ENCODE measurements at places on chromosomes 1 and 21.

DNA sequence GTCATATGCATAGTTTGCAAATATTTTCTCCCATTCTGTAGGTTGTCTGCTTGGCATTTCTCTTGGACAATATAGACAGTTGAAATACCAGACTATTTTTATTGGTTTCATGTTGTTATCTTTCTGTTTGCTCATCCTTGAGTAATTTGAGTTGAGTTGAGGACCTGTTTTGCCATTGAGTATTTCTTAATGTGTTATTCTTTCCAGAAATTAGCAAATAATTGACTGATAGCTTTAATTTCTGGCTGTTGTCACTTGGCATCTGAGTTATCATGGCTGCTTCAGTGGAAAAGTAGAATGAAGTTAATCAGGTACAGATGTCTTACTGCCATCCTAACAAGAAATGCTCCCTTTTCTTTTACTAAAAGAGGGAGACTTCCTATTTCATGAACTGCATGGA, 264.8 kb upstream of the DUSP10 start:
- DNase-seq = no peak

GRCh38 chr1:197595304-197595904, 179.9 kb downstream of the DENND1B start:
- DNase-seq = no peak

DNA sequence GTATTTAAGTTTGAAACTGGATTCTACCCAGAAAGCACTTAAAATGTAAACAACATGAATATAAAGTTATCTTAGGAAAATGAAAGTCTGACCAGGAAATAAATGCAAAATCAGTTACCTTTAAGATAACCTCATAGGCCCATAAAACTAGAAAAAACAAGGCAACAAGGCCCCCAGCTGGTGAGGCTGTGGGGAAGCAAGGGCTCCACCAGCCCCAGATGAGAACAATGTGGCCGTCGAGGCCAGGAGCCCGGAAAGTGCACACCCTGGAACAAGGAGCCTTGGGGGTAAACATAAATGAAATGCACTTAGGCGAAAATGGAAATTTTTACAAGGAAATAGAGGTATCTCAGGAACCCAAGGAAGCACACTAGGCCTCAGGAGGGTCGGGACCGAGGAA, 37.9 kb upstream of the BMP8B start:
- no peak for DNase-seq

DNA sequence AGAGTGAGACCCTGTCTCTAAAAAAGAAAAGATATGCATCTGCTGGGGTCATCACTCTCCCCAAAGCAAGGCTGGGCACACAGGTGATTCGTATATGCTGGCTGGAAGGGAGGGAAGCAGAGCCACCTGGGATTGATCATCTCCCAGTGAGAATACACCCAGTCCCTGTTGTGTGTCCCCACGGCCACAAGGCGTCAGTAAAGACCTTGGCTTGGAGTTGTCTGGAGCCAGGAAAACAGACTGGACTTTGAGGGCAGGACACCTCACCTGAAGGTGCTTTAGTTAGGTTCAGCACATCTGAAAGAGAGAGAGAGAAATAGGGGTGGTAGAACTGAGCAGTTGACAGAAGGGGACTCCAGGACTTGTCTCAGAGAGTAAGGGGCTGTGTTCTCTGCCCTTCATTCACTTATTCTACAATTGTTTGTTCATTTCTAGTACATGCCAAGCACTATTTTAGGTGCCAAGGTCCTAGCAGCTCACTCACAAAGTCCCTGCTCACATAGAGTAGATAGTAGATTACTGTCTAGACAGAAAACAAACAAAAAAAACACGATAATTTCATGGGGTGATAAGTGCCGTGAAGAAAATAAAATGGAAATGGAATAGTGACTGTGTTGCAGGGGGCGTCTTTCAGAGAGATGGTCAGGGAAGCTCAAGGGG, 13.5 kb downstream of the CITED4 start:
- DNase-seq = no peak

GRCh38 chr1:220803401-220804201, 16.9 kb downstream of the MTARC1 start:
- no peak for DNase-seq

DNA sequence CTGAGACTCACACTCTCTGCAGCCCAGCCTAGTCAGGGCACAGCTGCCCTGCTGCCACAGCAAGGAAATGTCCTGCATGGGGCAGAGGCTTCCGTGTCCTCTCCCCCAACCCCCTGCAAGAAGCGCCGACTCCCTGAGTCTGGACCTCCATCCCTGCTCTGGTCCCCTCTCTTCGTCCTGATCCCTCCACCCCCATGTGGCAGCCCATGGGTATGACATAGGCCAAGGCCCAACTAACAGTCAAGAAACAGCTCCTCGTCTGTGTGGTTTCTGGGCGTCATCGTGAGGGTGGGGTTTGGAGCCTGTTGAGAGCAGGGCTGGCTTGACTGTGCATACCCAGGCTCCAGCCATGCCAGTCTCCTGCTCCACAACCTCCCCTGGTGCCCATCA, 19.5 kb downstream of the FAAH start:
- no peak for DNase-seq

DNA sequence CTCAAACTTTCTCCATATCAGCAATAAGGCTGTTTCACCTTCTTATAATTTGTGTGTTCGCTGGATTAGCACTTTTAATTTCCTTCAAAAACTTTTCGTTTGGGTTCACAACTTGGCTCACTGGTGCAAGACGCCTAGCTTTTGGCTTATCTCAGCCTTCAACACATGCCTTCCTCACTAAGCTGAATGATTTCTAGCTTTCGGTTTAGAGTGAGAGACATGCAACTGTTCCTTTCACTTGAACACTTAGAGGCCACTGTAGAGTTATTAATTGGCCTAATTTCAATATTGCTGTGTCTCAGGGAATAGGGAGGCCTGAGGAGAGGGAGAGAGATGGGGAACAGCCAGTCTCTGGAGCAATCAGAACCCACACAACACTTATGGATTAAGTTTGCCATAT, 41.2 kb upstream of the IFNLR1 start:
- no peak for DNase-seq

GRCh38 chr1:89312572-89312971, 39.9 kb upstream of the GBP5 start:
- no peak for DNase-seq

DNA sequence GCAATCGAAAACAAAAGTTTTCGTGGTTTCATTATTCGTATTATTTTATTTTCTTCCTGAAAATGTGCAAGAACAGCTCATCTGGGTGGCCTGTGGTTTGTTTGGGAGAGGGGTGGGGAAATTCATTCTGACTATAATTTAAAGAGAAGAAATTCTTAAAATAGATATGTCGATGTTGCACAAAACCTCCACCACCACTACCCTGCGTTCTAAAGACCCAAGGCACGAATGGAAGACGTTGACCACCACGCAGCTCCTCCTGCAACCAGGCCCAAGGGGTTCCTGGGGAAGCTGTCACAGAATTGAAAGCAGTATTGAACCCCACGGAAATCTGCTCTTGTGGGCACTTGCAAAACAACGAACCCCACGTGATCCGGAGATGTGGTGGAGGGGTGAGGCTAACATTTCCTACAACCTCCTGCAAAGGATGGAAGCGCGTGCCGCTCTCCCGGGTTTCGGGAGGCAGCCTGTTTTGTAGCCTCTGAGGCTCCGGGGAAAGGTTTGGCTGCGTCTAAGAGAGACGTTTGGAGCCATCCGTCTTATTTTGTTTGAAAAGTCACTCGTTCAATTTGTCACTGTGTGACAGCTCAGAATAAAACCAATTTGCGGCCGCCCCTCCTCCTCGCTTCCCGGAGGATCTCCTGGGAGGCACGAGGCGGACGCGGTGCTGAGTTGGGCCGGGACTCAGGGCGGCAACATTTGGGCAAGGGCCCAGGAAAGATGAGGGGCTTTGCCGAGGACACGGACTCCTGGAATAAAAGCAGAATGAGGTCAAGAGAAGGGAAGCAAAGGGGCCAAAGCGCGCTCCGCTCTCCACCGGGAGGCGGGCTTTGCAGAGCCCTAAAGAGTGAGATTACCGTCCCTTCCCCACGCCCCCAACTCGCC, 810 bp upstream of the HLX start:
- peak; percentile 80 for DNase-seq

GRCh38 chr1:51945591-51945990, 44.9 kb downstream of the RAB3B start:
- no peak for DNase-seq

- peak; percentile 55 for DNase-seq
Observed at GRCh38 chr21:45386336-45386727, 18.6 kb upstream of the COL18A1 start.

- DNase-seq = peak; percentile 77
Observed at GRCh38 chr1:9413877-9414213, 121.2 kb downstream of the SPSB1 start.

GRCh38 chr1:228935855-228936727, 200.8 kb downstream of the RHOU start:
- DNase-seq = no peak

DNA sequence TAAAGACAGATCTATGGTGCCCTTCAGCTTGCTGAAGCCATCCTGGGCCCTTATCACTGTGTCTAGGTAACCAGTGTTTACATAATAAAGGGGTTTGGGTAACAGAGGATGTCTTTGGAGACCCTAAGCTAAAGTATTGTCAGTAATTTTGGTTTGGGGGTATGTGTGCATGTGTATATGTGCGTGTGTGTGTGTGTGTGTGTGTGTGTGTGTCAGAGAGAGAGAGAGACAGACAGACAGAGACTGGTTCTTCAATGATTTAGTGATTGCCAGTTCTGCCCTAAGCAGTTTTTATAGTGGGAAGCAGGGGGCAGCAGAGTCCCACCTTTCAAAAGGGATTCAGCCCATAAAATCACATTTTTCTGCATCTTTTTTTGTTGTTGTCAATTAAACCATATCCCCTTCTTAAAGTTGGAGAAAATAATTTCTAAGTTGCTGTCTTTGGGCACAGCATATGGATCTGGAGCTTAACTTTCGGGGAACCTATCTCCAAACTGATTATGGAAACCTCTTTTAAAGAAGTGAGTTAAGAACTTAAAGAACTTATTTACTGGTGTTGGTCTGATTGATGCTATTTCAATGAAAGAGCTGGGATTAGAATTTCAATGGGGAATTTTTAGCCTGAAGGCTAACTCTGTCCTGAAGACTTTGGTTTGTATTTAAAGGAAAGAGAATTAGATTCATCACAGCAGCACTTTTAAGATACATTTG, 51.1 kb downstream of the ZNF326 start:
- DNase-seq = no peak

DNA sequence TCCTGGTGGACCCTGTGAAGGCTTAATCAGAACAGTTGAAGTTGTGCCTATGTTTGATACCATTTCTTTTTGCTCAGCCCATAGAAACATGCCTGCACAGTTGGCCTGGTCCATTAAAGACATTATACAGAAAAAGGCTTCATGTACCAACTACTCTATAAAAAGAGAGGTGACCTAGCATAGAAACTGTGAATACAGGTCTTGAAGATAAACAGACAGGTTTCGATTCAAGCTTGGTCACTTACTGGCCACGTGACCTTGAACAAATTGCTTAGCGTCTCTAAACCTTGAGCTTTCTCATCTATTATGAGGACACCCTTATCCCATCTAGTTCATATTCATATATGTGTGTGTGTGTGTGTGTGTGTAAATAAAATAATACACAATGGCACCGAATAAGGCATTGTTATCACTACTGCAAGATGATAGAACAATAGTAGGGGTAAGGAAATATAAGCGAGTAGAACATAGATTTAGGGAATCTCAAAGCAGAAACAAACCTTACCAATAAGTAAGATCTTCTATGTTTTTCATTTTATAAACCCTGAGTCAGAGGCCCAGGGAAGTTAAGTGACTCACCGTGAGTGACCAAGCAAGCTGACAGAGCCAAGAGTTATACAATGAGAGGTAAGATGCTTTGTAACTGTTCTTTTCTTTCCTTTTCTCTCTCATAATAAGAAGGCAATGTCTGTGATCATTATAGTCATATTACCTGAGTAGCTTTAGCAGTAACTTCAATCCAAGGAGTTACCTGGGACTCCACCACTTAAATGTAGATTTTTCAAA, 476.8 kb upstream of the DEPDC1 start:
- no peak for DNase-seq

GRCh38 chr1:117653732-117654492, 48.1 kb downstream of the TENT5C start:
- no peak for DNase-seq

- no peak for DNase-seq
Observed at GRCh38 chr1:198672124-198672523, 33.3 kb downstream of the PTPRC start.

GRCh38 chr1:38088791-38089190, 42.2 kb upstream of the POU3F1 start:
- no peak for DNase-seq

DNA sequence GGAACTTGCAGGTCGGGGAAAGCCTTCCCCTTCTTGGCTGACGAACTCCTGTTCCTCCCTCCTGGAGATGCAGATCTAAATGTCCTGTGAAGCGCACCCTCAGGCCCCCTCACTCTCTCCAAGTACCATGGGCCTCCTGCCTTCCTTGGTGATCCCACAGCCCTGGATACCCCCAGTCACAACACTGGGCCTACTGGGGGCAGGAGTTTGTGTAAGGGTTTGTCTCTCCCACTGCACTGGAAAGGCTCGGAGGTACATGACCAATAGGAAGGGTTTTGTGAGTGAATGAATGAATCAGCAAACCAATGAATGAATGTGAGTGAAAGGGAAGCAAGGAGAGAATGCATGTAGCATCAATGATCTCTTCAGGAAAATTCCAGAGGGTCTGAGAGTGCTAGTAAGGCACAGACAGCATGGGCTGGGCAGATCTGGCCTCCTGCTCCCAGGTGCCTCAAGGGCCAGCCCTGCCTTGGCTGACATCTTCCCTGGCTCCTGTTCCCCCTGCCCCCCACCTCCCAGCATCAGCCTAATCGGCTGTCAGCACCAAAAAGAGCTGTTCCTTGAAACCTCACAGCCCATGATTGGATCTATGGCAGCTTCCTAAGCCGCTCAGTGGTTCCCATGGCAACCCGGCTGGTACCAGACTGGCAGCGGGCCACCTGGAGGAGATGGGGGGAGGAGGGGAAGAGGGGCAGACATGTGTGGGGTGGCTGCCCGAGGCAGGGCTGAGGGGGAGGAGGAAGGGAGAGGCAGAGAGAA, 95.8 kb downstream of the VWA5B1 start:
- no peak for DNase-seq

GRCh38 chr1:20074055-20074724, 4.2 kb downstream of the PLA2G5 start:
- DNase-seq = no peak

- no peak for DNase-seq
Observed at GRCh38 chr21:39159342-39160063, 23.7 kb downstream of the PSMG1 start.

DNA sequence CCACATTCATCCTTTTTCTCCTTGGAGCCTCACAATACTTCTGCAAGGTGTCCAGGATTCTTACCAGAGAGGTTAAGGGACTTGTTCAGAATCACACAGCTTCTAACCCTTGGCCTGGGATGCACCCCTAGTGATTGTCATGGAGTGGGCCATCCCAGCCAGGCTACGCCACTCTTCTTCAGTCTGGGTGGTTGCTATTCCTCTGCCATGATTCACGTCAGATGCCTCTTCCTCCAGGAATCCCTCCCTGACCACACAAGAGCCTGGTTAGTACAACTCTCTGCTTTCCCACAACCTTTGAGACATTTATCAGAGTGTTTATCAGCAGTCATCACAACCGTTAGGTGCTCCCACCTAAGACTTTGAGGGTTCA, 121.8 kb downstream of the EPHB2 start:
- DNase-seq = no peak
